NCI-H446 (cell line): ENCODE measurements at places on chromosomes 12 and 14.

DNA sequence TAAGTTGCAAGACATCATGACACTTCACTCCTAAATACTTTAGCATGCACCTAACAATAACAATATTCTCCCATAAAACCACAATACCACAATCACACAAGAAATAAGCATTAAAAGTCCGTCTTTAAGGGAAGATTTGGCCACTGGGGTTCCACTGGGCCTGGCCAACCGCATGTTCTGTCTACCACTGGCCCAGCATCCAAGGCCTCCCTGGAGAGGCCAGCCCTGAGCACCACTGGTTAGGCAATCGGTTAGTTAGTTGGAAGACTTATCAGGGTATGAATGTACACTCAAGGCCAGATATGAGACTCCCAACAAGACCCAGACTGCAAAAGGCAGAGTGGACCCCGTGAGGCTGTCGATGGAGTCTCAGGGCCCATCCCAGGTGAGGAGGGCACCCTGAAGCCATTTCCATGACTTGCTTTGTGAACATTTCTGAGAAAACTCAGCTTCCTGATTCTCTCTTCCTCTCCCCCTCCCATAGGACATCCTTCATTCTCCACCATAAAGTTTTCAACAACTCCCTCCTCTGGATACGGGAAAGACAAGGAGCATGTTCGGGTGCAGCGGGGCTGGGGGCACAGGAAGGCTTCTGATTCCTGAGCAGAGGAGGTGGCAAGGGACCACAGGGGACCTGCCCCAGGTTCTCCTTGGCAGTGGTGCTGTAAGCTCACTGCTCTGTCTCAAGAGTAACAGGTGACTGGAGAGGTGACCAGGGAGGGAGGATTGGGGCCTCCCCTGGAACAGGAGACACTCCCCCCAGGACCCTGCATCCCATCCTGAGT, 5.9 kb downstream of the PXN start:
- no peak for DNase-seq

GRCh38 chr14:101734246-101734847, 27.2 kb upstream of the PPP2R5C start:
- DNase-seq, result no peak

GRCh38 chr12:16568873-16569272, 37.1 kb downstream of the LMO3 start:
- no peak for DNase-seq

GRCh38 chr12:55818886-55819285, 1.0 kb downstream of the ORMDL2 start:
- no peak for DNase-seq

GRCh38 chr12:64065881-64066451, 156.1 kb downstream of the KICS2 start:
- DNase-seq, result no peak

- no peak for DNase-seq
Measured at GRCh38 chr14:101069666-101070362, 166.3 kb upstream of the RTL1 start.

- DNase-seq, result no peak
Measured at GRCh38 chr12:119296535-119296934, 38.0 kb upstream of the CCDC60 start.

DNA sequence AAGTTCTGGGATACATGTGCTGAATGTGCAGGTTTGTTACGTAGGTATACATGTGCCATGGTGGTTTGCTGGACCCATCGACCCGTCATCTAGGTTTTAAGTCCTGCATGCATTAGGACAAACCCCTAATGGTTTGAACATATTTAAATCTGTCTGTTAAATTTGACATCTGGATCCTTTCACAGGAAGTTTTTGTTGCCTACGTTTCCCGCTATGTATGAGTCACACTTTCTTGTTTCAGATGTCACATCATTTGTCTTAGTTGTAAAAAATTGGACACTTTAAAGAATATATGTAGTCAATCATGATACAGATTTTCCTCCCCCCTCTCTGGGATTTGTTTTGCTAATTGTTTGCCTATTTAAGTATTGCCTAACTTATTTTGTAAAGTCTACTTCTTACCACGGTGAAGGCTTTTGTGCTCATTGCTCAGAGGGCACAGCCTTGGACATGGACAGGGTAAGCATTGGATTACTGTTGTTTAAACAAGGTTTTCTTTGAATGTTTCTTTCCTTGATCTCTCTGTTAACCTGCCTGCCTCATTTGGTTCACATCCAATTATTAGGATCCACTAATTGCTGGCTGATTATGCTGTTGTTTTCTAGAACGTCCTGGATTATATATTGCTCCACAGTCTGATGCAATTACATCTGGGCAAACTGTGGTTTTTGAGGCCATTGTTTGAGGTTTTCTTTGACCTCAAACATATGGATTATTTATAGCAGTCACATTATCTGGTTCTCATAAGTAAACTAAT, 1441.4 kb downstream of the AACS start:
- DNase-seq, result no peak

GRCh38 chr12:30764251-30764650, 9.5 kb upstream of the CAPRIN2 start:
- no peak for DNase-seq

- no peak for DNase-seq
Measured at GRCh38 chr12:85829391-85829790, 6.8 kb downstream of the RASSF9 start.

- DNase-seq, result no peak
Measured at GRCh38 chr14:50021261-50022031, 94.9 kb downstream of the VCPKMT start.

DNA sequence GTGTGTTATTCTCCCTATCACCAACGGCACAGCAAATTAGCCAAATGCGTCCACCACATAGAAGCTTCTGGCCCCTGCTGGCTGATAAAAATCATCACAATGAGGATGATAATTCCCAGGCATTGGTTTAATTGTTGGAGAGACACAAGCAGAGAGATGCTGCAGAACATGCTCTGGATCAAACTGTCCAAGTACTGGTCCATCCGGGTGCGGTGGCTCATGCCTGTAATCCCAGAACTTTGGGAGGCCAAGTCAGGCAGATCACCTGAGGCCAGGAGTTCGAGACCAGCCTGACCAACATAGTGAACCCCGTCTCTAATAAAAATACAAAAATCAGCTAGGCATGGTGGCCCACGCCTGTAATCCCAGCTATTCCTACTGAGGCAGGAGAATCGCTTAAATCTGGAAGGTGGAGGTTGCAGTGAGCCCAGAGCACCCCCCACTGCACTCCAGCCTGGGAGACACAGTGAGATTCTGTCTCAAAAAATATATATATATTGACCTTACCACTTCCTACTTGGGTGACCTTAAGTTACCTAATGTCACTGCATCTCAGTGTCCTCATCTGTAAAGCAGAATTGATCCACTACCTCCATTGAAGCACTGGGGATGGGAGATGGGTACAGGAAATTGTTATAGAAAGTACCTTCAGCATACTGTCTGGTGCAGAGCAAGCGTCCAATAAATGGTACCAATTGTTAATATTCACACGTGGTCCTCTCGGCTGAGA, 83.7 kb upstream of the EGLN3 start:
- DNase-seq, result no peak

GRCh38 chr12:10075451-10075850, 23.3 kb downstream of the CLEC1A start:
- DNase-seq, result no peak

DNA sequence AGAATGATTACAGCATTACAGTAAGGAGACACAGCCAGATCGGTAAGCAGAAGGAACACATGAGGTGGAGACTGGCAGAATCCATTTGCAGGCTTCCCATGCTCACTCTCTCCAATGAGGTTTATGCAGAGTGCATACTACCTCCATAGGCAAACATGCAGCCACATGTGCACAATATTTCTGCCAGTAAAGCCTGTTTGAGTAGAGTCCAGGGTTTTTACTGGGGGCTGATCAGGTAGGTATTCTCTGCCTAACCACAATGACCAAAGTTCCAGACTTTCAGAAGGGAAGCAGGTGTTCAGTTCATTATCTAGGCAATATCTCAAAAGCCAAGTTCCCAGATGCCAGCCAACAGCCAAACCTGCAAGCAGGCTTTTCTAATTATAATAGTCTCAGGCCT, 31.1 kb downstream of the INTS13 start:
- DNase-seq, result no peak

DNA sequence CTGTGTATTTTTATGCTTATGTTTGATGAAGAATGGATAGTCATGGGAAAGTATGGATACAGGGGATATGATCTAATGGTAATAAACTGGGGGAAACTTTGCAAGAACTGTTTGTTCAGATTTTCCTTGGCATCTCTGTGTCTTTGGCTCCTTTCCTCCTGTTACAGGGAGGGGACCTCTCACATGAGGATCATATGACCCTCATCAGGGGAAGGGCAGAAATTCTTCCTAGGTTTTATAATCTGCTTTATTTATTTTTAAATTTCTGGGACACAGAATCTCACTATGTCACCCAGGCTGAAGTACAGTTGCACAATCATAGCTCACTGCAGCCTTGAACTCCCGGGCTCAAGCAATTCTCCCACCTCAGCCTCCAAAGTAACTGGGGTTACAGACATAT, 526.5 kb downstream of the CCER1 start:
- DNase-seq, result no peak

DNA sequence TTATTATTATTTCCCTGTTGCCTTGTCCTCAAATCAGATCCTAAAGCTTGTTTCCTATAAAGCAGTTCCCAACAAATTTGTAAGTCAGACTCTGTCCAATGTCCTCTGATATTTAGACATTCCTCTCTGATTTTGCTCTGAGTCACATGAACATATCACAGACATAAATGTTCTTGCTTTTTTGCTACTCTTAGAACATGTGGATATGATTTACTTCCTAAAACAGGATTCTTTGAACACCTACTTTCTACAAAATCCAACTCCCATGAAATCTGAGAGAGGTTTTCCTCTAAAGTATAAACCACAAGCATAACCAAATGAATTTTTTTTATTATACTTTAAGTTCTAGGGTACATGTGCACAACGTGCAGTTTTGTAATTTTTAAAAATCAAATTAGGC, 181.3 kb upstream of the SLC38A2 start:
- DNase-seq, result no peak

DNA sequence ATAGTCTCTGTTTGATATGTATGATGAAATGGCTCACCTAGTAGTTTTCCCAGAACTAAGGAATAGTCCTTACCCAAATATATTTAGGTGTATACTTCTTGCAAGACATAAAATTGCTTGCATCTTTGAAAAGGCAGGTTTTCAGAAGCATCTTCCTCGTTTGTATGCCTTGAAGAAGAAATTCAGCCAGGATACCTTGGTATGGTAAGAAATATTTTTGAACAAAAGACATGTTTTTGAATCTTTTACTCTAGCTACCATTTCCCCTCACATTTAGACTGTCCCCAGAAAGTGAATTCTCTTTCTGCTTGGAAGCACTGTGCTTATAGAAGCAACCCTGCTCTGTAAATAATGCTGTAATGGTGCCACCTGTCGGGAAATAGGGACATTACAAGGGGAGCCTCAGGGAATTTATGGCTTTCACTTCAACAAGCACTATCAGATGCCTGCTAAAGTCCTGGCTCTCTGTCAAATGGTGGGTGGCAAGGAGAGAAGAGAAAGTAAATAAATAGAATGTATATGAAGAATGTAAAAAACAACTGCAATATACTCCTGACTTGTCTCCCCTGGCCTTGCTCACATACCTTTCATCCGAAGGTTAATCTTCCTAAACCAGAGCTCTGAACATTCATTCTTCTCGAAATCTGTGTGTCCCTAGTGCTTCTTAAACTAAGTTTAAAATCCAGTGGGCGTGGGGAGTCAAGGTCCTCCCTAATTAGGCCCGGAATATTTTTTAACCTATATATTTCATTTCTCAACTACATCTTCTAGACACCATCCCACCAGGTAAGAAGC, 6.1 kb downstream of the CCDC184 start:
- peak; percentile 58 for DNase-seq

DNA sequence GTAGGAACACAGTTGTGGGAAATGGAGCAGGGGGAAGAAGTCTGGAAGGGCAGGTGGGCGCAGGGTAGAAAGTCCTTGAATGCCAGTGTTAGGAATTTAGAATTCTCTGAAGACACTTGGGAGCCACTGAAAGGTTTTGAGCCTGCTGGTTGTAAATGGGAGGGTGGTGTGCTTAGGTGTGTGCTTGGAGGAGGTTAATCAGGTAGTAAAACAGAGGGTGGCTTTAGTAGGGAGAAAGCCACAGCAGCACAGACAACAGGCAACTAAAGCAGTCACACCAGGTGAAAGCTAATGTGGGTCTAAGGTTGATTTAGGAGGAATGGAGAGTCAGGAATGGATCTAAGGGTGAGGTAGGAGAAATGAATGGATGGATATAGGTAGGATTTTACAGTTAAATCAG, 385.0 kb downstream of the ZFP36L1 start:
- no peak for DNase-seq

DNA sequence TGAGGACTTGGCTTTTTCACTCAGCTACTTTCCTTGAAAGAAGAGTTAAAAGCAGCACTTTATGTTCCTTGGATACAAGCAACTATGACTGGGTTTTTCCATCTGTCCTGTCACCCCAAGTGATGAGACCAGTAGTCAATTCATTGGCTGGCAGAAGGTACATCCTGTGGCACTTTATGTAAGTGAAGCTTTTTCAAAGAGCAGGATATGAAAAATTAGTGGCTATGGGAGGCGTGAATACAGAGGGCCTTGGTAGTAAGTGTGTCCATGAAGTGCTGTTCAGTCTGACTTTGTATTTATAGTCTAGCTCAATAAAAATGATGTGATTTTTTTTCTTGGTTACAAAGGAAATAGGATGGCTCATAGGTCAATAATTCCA, 68.8 kb downstream of the DRAM1 start:
- no peak for DNase-seq

- no peak for DNase-seq
Measured at GRCh38 chr12:6548966-6549683, 6.7 kb downstream of the IFFO1 start.

- no peak for DNase-seq
Measured at GRCh38 chr14:54737132-54737711, 165.4 kb downstream of the GCH1 start.

GRCh38 chr14:69822456-69822855, 25.4 kb upstream of the SLC10A1 start:
- no peak for DNase-seq

GRCh38 chr14:72892103-72892878, 1.6 kb downstream of the DPF3 start:
- no peak for DNase-seq

DNA sequence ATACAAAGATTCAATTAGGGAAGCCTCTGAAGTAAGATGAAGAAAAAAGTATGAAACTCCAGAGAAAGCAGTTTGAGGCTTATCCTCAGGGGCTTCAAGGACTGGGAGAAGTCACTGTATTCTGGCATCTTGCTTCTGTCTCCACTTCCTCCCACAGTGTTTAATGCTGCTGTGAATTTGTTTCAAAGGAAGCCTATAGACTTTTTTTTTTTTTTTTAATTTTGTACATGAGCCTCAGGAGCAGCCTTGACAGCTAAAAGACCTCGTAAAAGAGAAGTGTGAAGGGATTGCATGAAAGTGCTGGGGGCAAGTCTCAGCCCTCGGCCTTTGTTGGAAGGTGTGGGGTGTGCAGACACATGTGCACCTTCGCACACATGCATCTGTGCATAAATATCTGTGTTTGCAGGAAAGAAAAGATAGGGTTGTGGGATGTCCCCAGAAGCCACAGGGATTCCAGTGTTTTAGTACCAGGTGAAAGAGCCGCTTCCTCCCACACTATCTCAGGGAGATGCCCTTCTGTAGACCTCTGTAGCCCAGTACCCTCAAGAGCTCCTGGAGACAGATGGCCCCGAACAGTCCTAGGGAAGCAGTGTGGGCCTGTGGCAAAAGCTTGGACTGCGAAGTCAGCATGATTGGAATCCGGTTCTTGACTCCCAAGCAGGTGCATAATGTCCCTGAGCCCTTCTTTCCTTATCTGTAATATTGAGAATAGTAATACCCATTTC, 193.5 kb upstream of the BCL2L14 start:
- no peak for DNase-seq
